ENCODE measurements at places on chromosomes 7 and 10.
A peak's percentile ranks its signal among the peaks of the same experiment; 100 is the strongest.

- no peak for DNase-seq
These were observed 380.7 kb upstream of the SHH start for GRCh38 chr7:156192921-156193320.

DNA sequence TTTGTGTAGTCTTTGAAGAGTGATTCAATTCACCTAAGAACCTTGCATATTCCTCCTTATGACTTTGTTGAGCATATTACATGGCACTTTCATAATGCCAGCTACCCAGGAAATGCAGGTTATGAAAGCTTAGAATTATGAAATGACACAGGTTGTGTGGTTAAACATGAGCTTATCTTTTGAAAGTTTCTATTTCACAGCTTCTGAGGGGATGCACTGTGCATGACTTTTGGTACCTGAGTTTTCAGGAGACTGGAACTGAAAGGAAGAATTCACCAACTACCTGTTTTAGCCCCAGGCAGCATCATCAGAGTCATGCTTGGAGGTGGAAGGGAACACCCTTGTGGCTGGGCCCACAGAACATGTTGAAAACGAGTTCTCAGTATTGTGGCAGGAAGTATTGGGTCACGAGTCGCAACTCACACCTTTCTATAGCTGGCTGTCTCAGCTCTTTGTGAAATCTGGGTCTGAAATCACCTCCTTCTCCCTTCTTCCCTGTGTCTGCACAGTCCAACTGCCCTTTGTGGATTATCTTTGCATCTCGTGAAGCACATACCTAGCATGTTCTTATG, 228.2 kb downstream of the PTEN start:
- DNase-seq, result peak; percentile 41

DNA sequence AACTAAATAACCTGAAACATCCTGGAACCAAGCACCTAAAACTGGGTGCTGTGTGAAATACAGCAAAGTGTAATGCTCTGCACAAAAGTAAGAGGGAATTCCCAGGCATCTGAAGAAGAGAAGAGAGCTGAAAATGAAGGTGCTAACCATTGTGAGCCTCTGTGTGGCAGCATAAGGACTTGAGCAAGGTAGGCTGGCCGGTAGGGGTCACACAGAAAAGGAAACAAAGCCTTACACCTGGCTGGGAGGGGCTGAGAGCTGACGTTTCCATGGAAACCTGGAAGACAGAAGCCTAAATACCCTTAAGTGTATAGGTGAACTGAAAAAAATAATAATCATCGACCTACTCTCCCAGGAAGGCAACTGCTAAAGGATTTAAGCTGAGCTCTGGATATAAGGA, 48.6 kb downstream of the CUL1 start:
- no peak for DNase-seq

DNA sequence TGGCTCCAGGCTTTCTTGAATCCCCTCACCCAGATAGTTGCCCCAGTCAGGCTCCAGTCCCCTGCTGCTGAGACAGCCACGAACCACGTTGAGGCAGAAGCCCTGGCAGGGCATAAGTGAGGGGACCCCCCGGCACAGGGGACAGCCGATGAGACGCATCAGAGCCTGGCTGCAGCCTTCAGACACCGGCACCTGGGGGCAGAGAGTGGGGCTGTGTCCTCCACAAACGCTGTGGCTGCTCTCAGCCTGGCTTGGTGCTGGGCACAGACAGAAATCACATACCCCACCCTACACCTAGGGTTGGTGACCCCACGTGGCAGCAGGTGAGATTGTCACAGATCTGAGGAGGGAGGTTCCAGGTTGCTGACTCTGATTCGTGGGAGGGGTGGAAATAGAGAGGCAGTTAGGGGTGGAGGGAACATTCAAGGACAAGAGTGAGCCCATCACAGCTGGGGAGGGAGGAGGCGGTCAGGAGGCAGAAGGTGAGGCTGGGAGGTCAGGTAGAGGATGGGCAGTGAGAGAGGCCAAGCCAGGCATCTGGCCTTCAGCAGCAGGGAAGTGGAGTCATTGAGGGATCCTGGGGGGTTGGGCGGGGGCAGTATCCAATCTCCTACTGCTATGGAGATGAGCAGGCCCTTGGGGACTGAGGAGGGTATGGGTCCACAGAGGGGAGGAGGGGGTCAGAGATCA, 3.2 kb downstream of the GPC2 start:
- DNase-seq, result no peak

- no peak for DNase-seq
These were observed 106.6 kb downstream of the RAPGEF5 start for GRCh38 chr7:22250390-22250789.

Data from stimulated activated CD8-positive, alpha-beta memory T cell treated with anti-CD3 and anti-CD28 coated beads, Interleukin-4, amount 100 ng/mL, for 4 hours (primary cell).